Daoy (cell line): ENCODE measurements at places on chromosomes 6 and 20. TPM values are rescaled to one million over a fixed set of nuclear protein-coding genes. Genes with fewer than 3 reads are reported as not detected.

DNA sequence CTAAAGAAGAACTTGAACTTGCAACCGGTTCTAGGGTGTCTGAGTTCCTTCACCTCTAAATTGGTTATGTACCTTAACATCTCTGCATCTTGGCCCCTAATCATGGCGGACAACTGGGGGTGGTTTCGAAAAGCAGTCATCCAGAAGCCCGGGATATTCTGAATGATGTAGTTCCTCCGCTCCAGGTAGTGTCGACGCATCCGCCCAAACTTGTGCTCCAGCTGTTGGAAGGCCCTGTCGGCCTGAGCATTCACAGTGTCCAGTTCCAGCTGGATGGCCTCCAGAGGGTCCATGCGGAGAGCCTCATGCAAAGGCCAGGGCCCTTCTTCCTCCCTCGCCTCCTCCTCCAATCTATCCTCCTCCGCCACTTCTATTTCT is 887 bp downstream of the TSPYL1 start:
- no peak for DNase-seq

GRCh38 chr6:125550892-125551291 is 198.5 kb upstream of the HEY2 start:
- no peak for DNase-seq

DNA sequence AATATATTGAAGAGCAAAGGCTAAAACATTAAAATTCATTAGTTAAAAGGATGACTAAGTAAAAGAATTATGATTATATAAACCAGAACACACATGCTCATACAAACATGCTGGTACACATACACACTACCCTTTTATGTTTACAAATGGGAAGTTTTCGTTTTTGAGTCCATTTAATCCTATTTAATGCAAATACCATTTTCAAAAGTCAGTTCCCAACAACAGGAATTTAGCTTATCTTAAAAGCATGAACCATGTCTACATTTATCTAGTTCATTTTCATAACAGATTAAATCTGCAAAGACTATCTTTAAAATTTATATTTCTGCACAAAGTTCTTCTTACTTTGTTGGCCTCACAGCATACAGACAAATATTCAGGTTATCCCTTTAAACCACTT is 42.5 kb downstream of the MAN1A1 start:
- no peak for DNase-seq

- no peak for DNase-seq
Observed at GRCh38 chr6:48919555-48919954, 543.5 kb downstream of the MMUT start.

DNA sequence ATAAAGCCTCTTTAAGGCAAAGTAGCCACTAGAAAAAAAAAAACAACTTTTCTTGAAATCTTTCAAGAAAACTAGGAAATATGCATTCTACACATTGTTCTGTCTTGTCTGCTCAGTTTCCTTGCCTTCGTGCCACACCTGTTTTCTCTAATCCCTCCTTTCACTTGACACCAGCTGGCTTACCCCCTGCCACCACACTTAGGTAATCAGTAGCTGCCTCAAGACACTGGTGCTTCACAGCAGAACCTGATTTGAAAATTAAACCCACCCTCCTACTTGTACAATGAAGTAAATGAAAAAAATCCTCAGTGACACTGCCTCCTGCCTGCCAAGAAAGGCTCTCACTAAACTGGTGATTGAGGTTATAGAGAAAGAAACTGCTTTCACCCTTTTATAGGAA is 45.8 kb upstream of the SCML4 start:
- no peak for DNase-seq

DNA sequence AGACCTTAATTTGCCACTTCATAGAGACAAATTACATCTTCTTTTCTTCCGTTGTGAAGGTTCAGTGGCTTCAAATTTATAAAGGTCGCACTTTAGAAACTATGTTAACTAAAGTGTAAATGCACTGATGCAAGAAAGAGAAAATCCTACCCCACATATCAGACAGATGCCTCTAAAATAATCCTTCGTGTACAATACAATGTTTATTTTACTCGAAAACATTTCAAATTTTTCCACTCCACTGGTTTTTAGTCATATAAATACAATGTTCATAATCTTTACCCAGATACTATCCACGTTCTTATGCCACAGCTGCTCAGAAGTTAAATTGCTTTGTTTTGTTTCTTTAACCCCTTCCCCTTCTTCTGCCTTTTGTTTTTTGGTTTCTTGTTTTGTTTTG is 140.3 kb upstream of the LAMP5 start:
- DNase-seq, result no peak

DNA sequence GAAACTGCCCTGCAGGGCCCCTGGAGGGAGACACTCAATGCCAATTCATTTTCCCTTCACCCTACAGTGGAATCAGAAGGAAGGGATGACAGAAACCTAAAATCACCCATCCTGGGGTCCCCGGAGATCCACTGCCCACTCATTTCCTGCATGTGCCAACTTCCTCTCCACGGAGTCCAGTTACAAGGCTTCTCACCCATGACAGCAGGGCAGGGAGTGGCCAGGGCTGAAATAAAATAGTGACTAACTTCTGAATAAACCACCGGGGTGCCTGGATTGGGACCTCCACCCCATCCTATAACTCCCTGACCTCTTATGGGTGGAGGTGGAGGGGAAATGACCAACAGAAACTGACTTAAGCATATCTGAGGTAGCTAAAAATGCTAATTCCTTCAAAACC is 362.3 kb downstream of the MAFB start:
- no peak for DNase-seq

GRCh38 chr6:144809120-144809519 is 524.0 kb downstream of the UTRN start:
- peak; percentile 31 for DNase-seq

DNA sequence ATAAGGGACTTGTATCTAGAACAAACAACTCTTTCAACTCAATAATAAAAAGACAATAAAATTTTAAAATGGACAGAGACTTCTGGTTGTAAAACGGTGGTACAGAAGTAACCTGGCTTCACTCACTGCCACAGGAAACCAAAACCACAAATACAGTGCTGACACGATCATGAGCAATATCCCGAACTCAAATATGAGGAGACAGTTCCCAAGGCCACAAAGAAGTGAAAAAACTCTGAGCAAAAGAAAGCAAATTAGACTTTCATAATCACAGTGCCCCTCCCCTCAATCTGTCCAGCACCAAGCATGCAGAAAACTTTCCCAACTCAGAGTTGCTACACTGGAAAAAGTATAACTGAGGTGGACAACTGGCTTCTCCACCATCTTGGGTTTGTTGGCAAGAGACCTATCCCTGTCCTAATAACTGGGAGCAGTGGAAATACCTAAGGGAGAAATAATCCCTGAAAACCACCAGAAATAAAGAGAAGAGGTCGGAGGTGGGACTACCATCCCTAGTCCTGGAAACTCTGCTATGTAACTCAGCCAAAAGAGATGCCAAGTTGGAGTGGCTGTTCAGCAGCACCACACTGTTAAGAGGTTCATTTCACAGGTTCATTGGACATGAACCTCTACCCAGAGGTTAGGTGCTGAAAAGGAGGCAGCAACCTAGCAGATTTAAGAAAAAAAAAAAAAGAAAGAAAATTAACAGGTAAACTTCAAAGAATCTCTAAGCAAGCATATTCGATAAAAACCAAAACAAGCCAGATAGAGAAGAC is 55.5 kb downstream of the REV3L start:
- DNase-seq, result peak; percentile 87

DNA sequence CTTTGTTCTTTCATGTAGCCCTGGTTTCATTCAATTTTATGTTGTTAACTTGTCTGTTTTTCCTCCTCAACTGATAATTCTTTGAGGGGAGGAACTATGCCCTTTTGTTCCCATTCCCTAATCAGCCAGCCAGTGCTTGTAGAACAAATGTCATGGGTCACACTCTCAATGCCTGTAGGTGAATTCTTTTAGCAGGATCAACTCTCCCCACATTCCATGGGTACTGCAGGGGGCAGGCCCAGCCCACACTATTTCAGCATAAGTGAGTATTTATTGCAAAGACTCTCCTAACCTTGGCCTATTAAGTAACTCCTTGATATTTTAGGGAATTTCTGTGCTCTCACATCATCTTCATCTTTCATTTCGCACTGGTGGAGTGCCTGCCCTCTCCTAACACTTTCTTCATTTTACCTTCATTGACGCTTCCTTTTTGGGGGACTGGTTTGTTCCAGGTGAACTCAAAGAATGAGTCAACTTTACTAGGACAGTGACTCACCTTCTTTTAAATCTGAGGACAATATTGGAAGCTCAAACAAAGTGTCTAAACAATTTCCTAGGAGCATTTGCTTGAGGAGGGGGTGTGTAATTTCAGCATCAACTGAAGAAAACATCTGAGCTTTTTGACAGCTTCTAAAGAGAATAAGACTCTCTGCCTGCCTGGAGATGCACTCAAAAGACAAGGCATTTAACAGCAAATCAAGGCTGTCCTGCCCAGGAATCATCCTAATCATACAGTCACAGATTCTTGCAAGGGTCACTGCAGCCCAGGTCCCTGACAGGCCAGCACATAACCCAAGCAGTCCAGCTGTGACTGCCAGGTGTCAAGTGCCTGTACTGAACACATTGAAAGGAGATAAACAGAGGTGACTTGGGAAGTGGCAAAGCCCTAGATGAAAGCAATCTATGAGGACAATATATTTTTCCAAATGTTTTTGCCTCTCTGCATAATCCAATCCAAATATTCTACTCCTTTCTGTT is 263.9 kb upstream of the PRND start:
- no peak for DNase-seq

GRCh38 chr6:51302431-51302830 is 483.8 kb downstream of the TFAP2B start:
- no peak for DNase-seq

GRCh38 chr20:33552519-33552918 is 62.6 kb downstream of the CBFA2T2 start:
- DNase-seq, result no peak

DNA sequence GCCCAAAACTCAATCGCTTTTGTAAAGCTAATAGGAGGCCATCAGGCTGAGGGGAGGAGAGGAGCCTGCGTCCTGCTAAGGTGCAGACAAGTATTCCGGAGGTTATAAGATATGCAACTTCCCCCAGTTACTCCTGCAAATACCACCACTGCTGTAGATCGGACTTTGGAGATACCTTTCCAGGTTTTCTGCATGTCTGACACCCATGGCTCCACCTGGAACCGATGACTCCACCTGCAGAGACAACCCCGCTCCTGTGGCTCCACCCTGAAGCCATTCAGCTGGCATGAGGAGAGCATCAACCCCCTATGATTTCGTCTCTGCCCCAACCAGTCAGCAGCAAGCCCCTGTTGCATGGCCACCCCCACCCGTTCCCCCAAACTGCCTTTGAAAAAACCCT is 59.7 kb upstream of the SAMD5 start:
- no peak for DNase-seq

DNA sequence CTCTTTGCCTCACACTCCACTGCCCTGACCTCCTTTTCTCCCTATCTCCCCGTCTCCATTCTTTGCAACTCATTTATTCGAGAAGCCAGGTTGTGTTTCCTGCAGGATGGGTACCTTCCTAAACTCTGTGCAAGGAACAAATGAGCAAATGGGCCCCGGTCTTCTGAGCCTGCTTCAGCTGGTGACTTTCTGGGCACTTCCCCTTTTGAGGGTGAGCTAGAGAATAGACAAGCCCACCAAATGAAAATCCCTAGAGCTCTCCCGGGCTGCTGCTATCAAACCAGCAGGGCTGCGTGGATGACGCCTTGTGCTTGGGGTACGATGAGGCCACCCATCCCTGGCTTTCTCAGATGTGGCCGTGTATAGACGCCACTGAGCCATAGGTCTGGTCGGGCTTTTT is 91.0 kb upstream of the FOXA2 start:
- no peak for DNase-seq

Gene PCED1A
- 13.9 and 15.9 TPM in 2 replicates for total RNA-seq

Gene SEMG1
- total RNA-seq, result not detected in 2 replicates

Gene WFDC10B
- total RNA-seq, result not detected in 2 replicates

Gene MPC1
- 21.4 and 22.5 TPM in 2 replicates for total RNA-seq

Gene OR2H1
- total RNA-seq, result not detected in 2 replicates

Gene SNHG17
- total RNA-seq, result 18.9 and 24.2 TPM in 2 replicates

Gene SNAI1
- total RNA-seq, result 1.3 and 1.7 TPM in 2 replicates

Gene COL19A1
- 0.06 TPM in 1 of 2 replicates, not detected in the other for total RNA-seq
